ENCODE measurements at places on chromosomes 6 and 20. TPM values are rescaled to one million over a fixed set of nuclear protein-coding genes. Genes with fewer than 3 reads are reported as not detected.

DNA sequence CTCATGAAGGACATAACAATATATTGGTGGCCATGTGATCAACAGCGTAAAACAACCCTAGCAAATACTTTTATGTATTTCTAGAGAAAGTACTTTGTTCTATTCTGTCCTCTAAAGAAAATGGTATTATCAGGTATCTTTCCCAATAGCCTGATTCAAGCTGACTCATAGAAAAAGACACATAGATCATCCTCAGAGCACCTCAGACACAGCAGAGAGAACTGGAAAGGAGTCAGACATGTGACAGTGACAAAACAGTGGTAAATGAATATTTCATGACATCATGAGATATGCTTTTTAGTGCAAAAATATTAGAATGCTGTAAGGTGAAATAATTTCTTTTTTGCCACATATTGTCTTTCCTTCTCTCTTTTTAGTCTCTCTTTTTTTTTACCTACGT, 1355.0 kb upstream of the MAP3K7 start:
- DNase-seq = no peak
- H3K4me1 ChIP-seq = no peaks in the 10 kb centered on the region
- no peaks in the 10 kb centered on the region for H3K36me3 ChIP-seq
- no peak overlapping the region for H3K4me3 ChIP-seq
- H3K27me3 ChIP-seq = no peaks in the 10 kb centered on the region

DNA sequence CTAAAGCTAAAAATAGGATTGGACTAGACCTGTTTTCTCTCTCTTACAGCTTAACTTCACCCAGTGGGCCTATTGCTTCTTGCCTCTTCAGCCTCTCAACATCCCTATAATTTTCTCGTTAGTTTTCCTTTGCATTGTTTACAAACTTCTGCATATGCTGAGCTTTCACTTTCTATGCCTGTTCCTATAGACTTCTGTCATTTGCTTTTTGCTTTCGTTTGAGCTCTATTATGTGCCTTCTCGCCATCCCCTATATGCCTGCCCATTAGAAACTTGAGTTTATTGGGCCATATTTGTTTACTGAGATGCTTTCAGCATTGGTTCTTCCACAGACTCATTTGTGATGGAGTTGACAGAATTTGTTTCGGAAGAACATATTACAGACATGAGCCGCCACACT, 40.9 kb downstream of the NCOA7 start:
- DNase-seq = no peak
- H3K36me3 ChIP-seq = peaks cover 4% of the 10 kb centered on the region
- no peak overlapping the region for H3K4me3 ChIP-seq
- H3K27me3 ChIP-seq = no peaks in the 10 kb centered on the region
- H3K27ac ChIP-seq = peak overlapping the region; percentile 1

- H3K36me3 ChIP-seq = no peaks in the 10 kb centered on the region
- H3K4me3 ChIP-seq = no peak overlapping the region
- no peak for DNase-seq
- H3K27me3 ChIP-seq = no peaks in the 10 kb centered on the region
Observed at GRCh38 chr6:139732451-139732850, 358.0 kb upstream of the CITED2 start.

DNA sequence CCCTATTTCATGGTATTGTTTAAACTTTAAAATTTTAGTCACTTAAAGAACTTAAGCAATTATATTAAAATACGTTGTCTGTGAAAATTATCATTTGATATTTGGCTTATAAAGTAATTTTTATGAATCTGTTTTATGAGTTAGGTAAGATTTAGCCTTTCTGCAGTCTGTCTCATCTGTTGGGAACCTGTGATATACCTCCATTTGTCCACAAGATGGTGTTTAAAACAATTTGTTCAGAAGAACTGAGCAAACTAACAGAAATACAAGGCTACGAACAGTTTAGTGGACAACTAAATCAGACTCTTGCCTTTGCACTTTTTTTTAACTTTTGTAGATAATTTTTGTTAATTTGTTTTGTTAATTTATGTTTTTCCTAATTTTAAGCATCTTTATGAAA, 92.4 kb downstream of the COL9A1 start:
- H3K4me3 ChIP-seq = no peak overlapping the region
- H3K4me1 ChIP-seq = no peaks in the 10 kb centered on the region
- H3K36me3 ChIP-seq = no peaks in the 10 kb centered on the region

DNA sequence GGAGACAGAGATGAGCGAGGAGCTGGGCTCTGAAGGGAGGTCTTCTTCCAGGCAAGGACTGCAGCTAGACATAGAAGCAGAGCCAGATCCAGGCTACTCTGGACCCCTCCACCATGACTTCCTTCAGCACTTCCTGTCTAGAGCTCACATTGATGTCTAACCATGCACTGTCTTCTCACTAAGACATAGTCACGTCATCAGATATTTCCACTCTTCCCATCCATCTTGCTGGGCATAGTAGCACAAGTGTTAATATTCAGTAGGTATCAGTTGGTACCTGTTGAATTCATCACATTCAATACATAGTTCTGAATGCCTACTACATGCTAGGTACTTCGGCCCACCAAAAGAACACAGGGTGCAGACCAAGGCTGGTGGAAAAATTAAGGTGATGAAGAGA, 2.9 kb downstream of the HLA-DMA start:
- peaks cover 52% of the 10 kb centered on the region for H3K4me1 ChIP-seq
- no peaks in the 10 kb centered on the region for H3K27me3 ChIP-seq
- H3K36me3 ChIP-seq = peaks cover 13% of the 10 kb centered on the region

DNA sequence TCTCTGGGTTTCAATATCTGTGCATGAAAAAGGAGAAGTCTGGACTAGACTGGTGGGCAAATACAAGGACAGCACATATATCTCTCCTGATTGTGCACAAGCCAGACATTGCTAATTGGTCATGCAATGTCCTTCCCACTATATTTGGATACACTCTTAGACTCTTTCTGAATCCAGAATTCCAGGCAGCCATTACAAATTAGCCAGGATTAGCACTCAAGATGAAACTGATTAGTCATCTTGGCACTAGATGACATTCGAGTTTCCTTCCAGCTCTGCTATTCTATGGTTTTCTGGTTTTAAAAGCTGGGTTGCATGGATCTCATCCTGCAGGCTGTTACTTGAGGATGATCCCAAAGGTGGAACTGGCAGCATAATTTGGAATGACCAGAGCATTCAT, 73.2 kb downstream of the SCP2D1 start:
- no peak overlapping the region for H3K4me3 ChIP-seq
- no peaks in the 10 kb centered on the region for H3K36me3 ChIP-seq
- peaks cover 8% of the 10 kb centered on the region for H3K27me3 ChIP-seq
- DNase-seq = no peak
- no peak overlapping the region for H3K27ac ChIP-seq
- no peaks in the 10 kb centered on the region for H3K4me1 ChIP-seq

- H3K27ac ChIP-seq = no peak overlapping the region
- no peak for DNase-seq
- H3K36me3 ChIP-seq = no peaks in the 10 kb centered on the region
- H3K4me3 ChIP-seq = no peak overlapping the region
- no peaks in the 10 kb centered on the region for H3K4me1 ChIP-seq
- H3K27me3 ChIP-seq = no peaks in the 10 kb centered on the region
Observed at GRCh38 chr20:5621305-5621704, 128.9 kb upstream of the SHLD1 start.

DNA sequence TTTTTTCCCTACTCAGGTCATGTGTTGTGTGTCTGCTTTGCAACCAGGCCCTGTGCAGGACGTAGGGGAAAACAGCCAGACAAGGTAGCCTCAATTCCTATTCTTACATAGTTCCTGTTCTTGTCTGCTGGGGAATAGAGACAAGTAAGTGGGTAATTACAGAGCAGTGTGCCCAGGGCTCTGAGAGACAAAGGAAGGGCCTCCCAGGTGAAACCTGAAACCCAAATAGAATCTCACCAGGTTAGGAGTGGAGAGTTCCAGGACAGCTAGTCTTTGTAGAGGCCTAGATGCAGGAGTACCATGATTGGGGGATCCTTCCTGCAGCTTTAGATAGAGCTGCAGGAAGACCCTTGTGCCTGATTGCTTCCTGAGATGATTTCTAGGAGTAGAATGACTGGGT, 48.4 kb downstream of the DHX35 start:
- H3K27me3 ChIP-seq = no peaks in the 10 kb centered on the region
- no peak for DNase-seq
- no peak overlapping the region for H3K4me3 ChIP-seq
- peaks cover 26% of the 10 kb centered on the region for H3K4me1 ChIP-seq

- H3K4me3 ChIP-seq = no peak overlapping the region
- no peak for DNase-seq
- no peaks in the 10 kb centered on the region for H3K36me3 ChIP-seq
- no peak overlapping the region for H3K27ac ChIP-seq
- H3K27me3 ChIP-seq = no peaks in the 10 kb centered on the region
Observed at GRCh38 chr20:18904192-18904591, 90.6 kb downstream of the SCP2D1 start.

DNA sequence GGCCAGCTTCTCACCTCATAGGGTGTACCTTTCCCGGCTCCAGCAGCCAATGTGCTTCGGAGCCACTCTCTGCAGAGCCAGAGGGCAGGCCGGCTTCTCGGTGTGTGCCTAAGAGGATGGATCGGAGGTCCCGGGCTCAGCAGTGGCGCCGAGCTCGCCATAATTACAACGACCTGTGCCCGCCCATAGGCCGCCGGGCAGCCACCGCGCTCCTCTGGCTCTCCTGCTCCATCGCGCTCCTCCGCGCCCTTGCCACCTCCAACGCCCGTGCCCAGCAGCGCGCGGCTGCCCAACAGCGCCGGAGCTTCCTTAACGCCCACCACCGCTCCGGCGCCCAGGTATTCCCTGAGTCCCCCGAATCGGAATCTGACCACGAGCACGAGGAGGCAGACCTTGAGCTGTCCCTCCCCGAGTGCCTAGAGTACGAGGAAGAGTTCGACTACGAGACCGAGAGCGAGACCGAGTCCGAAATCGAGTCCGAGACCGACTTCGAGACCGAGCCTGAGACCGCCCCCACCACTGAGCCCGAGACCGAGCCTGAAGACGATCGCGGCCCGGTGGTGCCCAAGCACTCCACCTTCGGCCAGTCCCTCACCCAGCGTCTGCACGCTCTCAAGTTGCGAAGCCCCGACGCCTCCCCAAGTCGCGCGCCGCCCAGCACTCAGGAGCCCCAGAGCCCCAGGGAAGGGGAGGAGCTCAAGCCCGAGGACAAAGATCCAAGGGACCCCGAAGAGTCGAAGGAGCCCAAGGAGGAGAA, 10.5 kb downstream of the GNAS-AS1 start:
- DNase-seq = no peak
- H3K36me3 ChIP-seq = peaks cover 2% of the 10 kb centered on the region

DNA sequence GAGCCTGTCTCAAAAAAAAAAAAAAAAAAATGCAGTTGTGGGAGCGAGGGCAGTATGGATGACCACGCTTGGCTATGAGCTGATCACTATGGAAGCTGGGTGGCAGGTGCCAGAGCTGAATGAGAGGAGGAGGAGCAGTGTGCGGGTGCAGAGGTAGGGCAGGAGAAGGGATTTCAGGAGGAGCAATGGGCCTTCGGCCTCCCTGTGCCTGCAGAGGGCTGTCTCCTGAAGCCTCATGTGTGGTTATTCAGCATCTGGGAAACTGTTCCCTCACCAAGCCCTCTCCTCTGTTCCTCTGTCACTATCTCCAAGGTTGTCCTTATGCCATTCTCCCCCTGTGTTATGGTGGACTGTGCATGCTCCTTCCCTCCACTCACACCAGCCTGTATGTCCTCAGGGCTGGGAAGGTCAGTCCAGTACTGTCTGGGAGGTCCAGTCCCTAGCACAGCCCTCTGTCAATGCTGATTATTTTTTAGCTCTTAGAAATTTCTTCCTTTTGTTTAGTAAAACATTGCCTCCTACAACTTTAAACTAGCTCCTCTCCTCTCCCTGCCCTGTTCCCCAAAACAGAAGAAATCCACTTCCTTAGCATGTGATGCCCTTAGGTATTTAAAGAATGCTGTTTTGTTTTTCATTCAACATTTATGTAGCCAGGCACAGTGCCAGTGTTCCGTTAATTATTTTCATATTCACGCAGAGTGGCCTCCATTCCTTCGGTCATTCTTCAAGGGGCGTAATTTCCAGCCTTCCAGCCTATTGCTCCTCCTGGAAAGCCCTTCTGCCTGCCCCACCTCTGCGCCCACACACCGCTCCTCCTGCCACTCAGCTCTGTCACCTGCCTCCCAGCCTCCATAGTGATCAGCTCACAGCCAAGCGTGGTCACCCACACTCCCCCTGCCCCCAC, 48.9 kb downstream of the CNBD2 start:
- H3K4me1 ChIP-seq = no peaks in the 10 kb centered on the region
- H3K4me3 ChIP-seq = no peak overlapping the region
- H3K27me3 ChIP-seq = peaks cover 7% of the 10 kb centered on the region
- H3K27ac ChIP-seq = no peak overlapping the region
- no peaks in the 10 kb centered on the region for H3K36me3 ChIP-seq

DNA sequence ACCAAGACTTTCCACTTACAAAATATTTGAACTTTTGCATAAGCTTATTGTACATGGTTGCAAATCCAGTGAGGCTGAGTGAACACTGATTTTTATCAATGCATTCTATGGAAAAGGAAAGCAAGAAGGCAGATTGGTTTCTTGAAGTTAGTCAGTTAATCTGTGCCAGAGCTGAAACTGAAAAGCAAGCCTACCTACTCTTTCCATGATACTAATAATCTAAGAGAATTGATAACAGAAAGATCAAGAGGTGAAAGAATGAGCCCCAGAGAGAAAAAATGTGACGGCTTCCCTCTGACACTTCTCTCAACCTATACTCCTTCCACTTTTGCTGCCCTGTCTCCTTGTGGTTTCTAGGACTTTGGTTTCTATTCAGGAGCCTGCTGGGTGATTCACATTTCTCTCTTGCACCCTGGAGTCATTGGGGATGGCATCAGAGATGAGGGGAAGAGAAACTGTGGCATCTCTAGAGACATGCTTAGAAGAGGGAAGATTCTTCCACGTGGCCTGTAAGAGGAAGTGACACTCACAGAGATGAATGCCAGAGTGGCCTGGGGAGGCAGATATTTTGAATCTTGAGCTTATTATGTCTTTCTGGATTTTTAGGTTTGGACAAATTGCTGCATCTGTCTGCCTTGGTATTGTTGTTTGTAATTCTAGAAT, 158.6 kb upstream of the RIMS1 start:
- no peak overlapping the region for H3K27ac ChIP-seq
- no peaks in the 10 kb centered on the region for H3K27me3 ChIP-seq
- no peaks in the 10 kb centered on the region for H3K36me3 ChIP-seq
- DNase-seq = no peak

The ABHD16B gene
- not detected for total RNA-seq

The CDK5RAP1 gene
- 40.0 TPM for total RNA-seq

The EYS gene
- total RNA-seq = not detected

The HSPA12B gene
- not detected for total RNA-seq

The C20orf141 gene
- not detected for total RNA-seq

The CCHCR1 gene
- total RNA-seq = 57.7 TPM

The SLC4A11 gene
- total RNA-seq = 2.4 TPM

The GPX5 gene
- total RNA-seq = not detected

Measured in activated naive CD8-positive, alpha-beta T cell treated with anti-CD3 and anti-CD28 coated beads, Interleukin-2, amount 10 ng/mL, durations not matched to agents 7 days and 5 days (primary cell).